ENCODE measurements at places on chromosomes 16 and 17. TPM values are rescaled to one million over a fixed set of nuclear protein-coding genes. Genes with fewer than 3 reads are reported as not detected.

CTRB2 gene
- total RNA-seq = not detected

WDR90 gene
- 55.9 TPM for total RNA-seq

GGA2 gene
- 86.7 TPM for total RNA-seq

CSH2 gene
- not detected for total RNA-seq

KRTAP3-2 gene
- total RNA-seq = not detected

SPNS2 gene
- total RNA-seq = 0.37 TPM

SPNS3 gene
- 6.4 TPM for total RNA-seq

DNA sequence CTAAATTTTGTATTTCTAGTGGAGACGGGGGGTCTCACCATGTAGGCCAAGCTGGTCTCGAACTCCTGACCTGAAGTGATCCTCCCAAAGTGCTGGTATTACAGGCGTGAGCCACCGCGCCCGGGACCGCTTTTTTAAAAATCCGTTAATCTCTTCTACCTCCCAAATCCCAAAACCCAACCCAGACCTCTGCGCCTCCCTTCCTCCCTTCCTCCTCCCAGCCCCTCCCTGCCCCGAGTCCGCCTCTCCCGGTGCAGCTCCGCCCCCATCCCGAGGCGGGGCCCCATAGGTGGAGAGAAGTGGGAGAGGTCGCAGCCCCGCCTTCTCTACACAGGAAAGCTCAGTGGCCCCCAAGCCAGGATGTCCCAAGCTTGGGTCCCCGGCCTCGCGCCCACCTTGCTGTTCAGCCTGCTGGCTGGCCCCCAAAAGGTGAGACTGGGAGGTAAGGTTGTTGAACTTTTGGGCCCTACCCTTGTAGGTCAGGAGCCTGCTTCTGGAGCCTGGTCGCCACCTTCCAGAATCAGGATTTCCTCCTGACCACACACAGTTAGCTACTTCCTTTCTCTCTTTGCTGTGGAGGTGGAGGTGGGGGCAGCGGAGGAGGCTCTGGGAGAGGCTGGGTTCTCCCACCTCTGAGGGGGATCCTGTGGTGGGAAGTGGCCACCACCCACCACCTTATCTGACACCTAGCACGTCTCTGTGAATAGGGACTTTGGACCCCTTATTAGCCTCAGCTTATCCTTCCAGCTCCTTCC is at the start of gene TMEM92:
TMEM92 (plus strand) TSS at position 325 of the 755 bp plus-strand sequence; CDS start at position 361, 36 bp downstream.
- H3K27ac ChIP-seq = no peak within 1 kb of the TSS
- peaks cover 5% of the 10 kb centered on the region for H3K4me1 ChIP-seq
- peaks cover 47% of the 10 kb centered on the region for H3K27me3 ChIP-seq
- H3K4me3 ChIP-seq = no peak within 1 kb of the TSS

- DNase-seq = no peak
- no peak overlapping the region for H3K27ac ChIP-seq
- H3K4me1 ChIP-seq = no peaks in the 10 kb centered on the region
- no peaks in the 10 kb centered on the region for H3K36me3 ChIP-seq
- no peaks in the 10 kb centered on the region for H3K27me3 ChIP-seq
Measured at GRCh38 chr16:64621616-64622015, 500.2 kb downstream of the CDH11 start.

GRCh38 chr17:66304304-66305174 is 2.1 kb downstream of the PRKCA start:
- DNase-seq = peak; percentile 57
- peak overlapping the region; percentile 97 for H3K4me3 ChIP-seq
- no peaks in the 10 kb centered on the region for H3K27me3 ChIP-seq
- H3K4me1 ChIP-seq = peaks cover 60% of the 10 kb centered on the region
- H3K27ac ChIP-seq = peak overlapping the region; percentile 100

DNA sequence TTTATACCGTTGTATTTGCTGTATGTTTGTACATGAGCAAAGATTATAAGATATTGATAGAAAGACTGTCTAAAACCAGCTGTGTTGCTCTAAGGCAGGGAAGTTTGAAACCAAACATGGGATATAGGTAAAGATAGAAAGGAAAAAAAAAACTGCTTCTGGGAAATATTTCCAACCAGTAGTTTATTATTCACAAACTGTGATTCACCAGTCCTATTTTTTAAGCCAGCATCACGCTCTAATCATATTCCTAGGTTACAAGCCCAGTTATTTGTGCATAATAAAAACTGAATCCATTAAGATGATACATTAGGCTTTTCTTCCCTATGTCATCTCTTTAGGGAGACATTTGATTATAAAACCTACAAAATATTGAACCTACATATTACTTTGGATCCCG is 4.0 kb downstream of the ERN1 start:
- peak overlapping the region; percentile 42 for H3K27ac ChIP-seq
- peaks cover 25% of the 10 kb centered on the region for H3K36me3 ChIP-seq
- no peak overlapping the region for H3K4me3 ChIP-seq
- H3K27me3 ChIP-seq = no peaks in the 10 kb centered on the region
- no peak for DNase-seq

DNA sequence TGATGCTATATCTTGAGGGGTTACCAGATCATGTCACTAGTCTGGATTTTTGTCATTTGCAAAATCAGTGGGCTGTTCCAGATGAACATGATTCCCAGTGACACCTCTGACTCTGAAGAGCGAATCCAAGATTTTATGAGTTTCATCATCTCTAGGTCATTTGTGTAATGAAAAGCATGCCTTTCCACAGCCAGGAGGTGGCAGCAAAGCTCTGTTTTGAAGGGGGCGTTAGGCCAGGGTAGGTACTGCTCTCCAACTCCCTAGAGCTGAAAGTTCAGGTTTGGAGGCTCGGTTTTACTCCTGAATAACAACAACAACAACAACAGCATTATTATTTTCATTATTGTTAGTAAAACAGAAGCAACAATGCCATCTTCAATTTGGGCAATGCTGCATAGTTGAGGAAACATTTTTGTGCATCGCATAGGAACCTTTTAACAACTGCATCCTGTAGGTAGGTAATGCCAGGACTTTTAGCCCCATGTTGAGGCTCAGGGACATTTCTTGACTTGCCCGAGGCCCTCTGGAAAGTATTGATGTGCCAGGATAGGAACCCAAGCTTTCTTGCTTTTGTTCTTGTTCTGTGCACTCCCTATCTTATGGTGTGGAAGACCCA is 77.0 kb downstream of the MYH13 start:
- peak; percentile 66 for DNase-seq
- peaks cover 9% of the 10 kb centered on the region for H3K27me3 ChIP-seq
- H3K36me3 ChIP-seq = no peaks in the 10 kb centered on the region

- no peaks in the 10 kb centered on the region for H3K27me3 ChIP-seq
- peaks cover 58% of the 10 kb centered on the region for H3K4me1 ChIP-seq
- DNase-seq = peak; percentile 70
- no peaks in the 10 kb centered on the region for H3K36me3 ChIP-seq
- H3K27ac ChIP-seq = peak overlapping the region; percentile 84
- H3K4me3 ChIP-seq = peak overlapping the region; percentile 28
Measured at GRCh38 chr17:68461589-68461988, 4.3 kb upstream of the WIPI1 start.

DNA sequence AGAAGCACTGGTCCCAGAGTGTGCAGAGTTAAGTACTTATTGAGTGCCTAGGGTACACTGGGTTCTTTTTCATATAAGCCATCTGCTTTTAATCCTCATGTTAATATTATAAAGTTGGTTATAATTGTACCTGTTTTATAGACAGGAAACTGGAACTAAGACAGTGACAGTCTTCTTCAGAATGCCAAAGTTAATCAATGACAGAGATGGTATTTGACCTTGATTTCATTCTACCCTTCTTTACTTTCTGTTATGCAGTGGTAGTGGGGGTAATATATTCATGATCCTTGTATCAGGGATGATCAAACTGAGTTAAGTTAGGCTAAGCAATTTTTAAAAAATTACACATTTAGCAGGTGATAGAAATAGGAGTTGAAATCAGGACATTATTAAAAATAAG is 108.6 kb upstream of the GOT2 start:
- H3K36me3 ChIP-seq = no peaks in the 10 kb centered on the region
- no peak overlapping the region for H3K27ac ChIP-seq
- no peak for DNase-seq

- no peaks in the 10 kb centered on the region for H3K27me3 ChIP-seq
- H3K4me3 ChIP-seq = no peak overlapping the region
- peaks cover 37% of the 10 kb centered on the region for H3K36me3 ChIP-seq
- DNase-seq = no peak
Measured at GRCh38 chr17:48194097-48194550, 86.6 kb downstream of the SNX11 start.

- no peaks in the 10 kb centered on the region for H3K4me1 ChIP-seq
- no peak overlapping the region for H3K27ac ChIP-seq
- DNase-seq = no peak
- no peaks in the 10 kb centered on the region for H3K27me3 ChIP-seq
Measured at GRCh38 chr17:73297934-73298861, 13.6 kb downstream of the CDC42EP4 start.

DNA sequence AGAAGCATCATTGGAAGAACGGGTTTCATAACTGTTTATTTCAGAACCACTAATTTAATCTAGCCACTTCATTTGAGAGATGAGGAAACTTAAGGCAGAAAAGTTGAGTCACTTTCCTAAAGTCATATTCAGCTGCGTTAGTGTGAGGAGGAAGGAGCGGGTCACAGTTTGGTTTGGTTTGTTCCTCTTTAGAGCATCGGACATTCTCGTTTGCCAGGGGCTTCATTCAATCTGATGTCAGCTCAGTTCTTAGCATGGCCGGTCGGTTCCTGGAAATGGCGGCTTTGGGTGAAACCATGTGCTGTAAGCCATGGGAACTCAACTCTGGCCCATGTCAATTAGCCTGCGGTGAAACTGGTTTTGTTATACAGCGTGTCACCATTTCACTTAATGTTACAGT is 186.5 kb downstream of the LGALS9B start:
- no peaks in the 10 kb centered on the region for H3K27me3 ChIP-seq
- no peak overlapping the region for H3K4me3 ChIP-seq
- H3K27ac ChIP-seq = no peak overlapping the region
- DNase-seq = peak; percentile 45
- no peaks in the 10 kb centered on the region for H3K36me3 ChIP-seq

- peaks cover 10% of the 10 kb centered on the region for H3K36me3 ChIP-seq
- H3K27ac ChIP-seq = peak within 1 kb of the TSS; percentile 98
- H3K4me3 ChIP-seq = peak within 1 kb of the TSS; percentile 97
- H3K27me3 ChIP-seq = no peaks in the 10 kb centered on the region
- H3K4me1 ChIP-seq = peaks cover 31% of the 10 kb centered on the region
Measured at GRCh38 chr16:67480833-67481560, at the start of gene ATP6V0D1. TSS of gene ATP6V0D1 (minus strand) at chr16:67481157. CDS start at chr16:67481086, 71 bp downstream.

- peak; percentile 48 for DNase-seq
- peaks cover 10% of the 10 kb centered on the region for H3K4me1 ChIP-seq
- no peak overlapping the region for H3K4me3 ChIP-seq
- H3K27me3 ChIP-seq = no peaks in the 10 kb centered on the region
- peaks cover 22% of the 10 kb centered on the region for H3K36me3 ChIP-seq
Measured at GRCh38 chr17:2689411-2690164, 22.0 kb downstream of the CLUH start.

GRCh38 chr17:17041018-17041521 is 1.2 kb upstream of the MPRIP start:
- no peaks in the 10 kb centered on the region for H3K27me3 ChIP-seq
- no peak for DNase-seq
- no peaks in the 10 kb centered on the region for H3K36me3 ChIP-seq
- peaks cover 38% of the 10 kb centered on the region for H3K4me1 ChIP-seq
- peak overlapping the region; percentile 69 for H3K4me3 ChIP-seq
- H3K27ac ChIP-seq = no peak overlapping the region

- H3K36me3 ChIP-seq = no peaks in the 10 kb centered on the region
- DNase-seq = no peak
- no peak overlapping the region for H3K4me3 ChIP-seq
- H3K4me1 ChIP-seq = no peaks in the 10 kb centered on the region
- peaks cover 20% of the 10 kb centered on the region for H3K27me3 ChIP-seq
Measured at GRCh38 chr17:33404070-33404819, 111.2 kb upstream of the ASIC2 start.

DNA sequence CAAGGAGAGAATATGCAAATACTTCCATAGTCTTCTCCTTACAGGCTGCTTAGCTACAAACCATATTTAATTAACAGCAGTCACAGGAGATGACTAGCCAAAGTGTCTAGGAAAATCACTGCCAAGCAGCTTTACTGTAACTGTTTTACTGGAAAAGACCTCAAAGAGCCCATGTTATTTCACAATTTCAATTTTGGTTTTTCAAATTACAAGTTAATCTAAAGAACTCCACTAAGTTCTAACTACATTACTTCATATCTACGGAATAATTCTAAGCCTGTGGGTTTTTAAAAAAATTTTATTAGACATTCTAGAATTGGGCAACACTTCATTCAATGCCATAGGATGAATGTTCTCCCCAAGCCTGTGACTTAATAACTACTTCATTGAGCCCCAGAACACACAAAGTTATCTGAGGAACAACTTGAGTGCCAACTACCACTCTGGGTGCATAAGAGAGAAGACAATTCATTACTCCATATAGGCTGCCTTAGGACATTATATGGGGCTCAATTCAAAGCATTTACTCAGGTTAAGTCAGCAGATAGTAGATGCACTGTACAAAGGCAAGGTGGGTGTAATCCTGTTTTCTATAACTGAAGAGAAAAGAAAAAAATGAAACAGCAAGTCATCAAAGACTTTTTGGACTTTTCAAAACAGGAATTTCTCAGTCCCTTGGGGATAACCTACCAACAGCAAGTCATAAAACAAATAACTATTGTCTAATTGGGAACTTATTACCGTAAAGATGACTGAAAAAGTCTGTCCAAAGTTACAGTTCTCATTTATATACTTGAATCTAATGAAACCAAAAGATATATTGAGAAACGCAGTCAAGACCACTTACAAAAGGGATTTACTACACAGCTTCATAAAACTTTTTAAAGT is 33.0 kb downstream of the STAT3 start:
- peaks cover 28% of the 10 kb centered on the region for H3K36me3 ChIP-seq
- DNase-seq = no peak
- H3K27ac ChIP-seq = peak overlapping the region; percentile 80
- peaks cover 51% of the 10 kb centered on the region for H3K4me1 ChIP-seq
- H3K27me3 ChIP-seq = no peaks in the 10 kb centered on the region

DNA sequence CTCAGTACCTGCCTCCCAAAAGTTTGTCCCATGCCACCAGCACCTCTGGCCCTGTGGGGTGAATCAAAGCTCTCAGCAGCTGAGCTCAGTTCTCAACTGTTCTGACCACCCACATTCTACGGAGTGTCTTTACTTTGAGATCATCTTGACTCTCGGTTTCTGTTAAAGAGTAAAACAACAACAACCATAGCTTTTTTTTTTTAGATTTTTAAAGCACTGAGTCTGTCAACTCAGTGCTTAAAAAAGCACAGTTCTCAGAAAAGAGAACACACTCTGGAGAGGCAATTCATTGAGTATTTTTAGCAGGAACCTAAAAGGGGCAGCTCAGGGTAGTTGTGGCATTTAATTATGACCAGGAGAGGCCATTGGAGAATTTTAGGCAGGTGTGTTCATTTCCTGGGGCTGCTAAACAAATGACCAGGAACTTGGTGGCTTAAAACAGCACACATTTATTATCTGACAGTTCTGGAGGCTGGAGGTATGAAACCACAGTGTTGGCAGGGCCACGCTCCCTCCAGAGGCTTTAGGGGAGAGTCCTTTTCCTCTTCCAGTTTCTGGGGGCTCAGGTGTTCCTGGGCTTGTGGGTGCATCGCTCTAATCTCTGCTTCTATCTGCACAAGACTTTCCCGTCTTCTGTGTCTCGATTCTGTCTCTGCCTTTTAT is 6.7 kb upstream of the WFIKKN2 start:
- H3K4me3 ChIP-seq = no peak overlapping the region
- H3K4me1 ChIP-seq = peaks cover 2% of the 10 kb centered on the region
- no peak overlapping the region for H3K27ac ChIP-seq
- peaks cover 3% of the 10 kb centered on the region for H3K27me3 ChIP-seq
- DNase-seq = no peak
- H3K36me3 ChIP-seq = no peaks in the 10 kb centered on the region

All from activated CD4-positive, alpha-beta T cell treated with anti-CD3 and anti-CD28 coated beads for 36 hours (primary cell).